ENCODE measurements at places on chromosomes 3 and 15.

DNA sequence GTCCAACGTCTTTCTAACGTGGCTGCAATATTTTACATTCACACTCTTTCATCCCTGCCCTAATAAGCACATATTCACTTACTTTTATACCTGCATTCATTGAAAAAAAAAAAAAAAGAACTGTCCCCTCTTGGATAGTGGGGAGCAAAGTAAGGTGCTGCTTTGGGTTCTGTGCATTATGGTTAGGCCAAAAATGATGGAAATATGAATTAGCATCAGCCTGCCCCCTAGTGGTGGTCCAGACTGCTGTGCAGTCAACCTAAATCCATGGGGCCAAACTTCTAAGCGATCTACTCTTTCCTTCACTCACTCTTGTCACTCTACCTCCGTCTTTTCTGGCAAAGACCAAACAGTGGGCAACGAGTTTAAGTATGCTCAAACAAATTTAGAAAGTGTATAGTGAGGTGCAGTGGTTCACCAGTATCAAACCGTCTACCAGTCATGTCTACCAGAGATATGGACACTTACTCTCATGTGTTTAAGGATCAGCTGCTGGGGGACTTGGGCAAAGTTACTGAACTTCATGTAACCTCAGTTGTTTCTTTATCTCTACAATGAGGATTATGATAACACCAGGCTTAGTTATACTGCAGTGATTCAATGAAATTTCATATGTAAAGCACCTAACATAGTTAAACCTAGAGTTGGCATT, 61.5 kb upstream of the GRM7 start:
- no peak for DNase-seq

DNA sequence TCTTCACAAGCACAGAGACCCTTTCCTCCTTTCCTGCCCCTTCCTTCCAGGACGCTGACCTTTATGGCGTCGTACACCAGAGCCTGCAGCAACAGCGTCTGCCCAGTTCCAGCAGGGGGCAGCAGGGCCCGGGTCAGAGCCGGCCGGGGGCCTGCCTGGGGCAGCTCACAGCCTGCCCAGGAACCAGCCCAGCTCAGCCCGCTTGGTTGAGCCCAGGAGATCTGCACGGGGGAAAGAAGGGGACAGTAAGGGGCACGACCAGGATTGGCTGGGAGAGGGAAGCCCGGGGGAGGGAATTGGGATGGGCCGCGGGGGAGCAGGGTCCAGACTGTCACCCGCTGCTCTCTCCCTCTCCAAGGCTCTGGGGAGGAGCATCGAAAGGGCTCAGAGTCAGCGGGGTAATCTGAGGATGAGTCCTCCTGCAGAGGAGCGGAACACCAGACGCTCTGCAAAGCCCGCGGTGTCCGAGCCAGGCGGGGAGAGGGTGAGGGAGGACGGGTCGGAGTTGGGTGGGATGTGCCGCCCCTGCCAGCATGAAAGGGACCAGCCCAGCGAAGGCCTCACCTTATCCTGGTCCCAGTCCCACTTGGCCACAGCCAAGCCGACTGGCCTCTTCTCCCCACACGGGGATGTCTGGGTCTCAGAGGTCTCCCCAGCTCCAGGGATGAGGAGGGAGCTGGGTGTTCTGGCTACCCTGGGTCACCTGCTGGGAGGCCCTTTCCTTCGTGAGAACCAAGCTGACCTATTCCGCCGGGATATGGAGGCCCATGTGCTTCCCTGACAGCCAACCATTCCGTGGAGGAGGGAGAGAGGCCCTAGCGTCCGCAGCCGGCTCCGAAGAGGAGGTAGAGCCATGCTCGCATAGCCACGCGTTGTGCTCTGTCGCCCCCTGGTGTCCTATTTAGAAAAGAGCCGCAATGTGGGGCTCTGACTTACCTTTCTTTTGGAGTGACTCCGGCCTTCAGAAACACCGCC, 7.4 kb upstream of the IGDCC3 start:
- DNase-seq: peak; percentile 74

DNA sequence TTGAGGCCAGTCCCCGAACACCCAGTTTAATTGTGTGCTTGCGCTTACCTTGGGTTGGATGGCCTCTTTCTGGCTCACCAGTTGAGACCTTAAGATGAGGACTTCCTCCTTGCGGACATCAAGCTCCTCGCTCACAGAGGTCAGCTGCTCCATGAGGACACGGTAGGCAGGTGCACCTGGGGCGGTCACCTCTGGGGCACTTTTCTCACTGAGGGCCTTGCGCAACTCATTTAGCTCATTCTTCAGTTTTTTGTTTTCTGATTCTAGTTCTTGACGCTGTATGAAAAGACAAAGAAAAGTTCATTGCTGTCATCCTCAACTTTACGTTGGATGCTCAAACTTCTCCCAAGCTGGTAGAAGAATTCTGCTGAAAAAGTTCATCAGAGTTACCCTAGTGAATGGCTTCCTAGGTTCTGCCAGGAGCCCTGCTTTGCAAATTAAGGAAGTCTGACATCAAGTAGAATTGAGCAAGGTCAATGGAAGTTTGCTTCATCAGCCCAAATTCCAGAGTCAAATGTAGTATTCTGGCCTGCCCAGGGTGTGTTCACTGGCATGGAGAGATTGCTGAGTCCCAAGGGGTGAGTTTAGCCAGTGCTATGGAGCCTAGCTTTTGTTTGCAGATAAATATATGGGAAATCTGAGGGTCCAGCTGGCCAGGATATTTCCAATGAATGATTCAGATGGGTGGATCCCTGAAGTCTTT, 55.8 kb upstream of the MYO5C start:
- no peak for DNase-seq

GRCh38 chr3:119891944-119892721, 110.2 kb downstream of the NR1I2 start:
- DNase-seq: peak; percentile 27

DNA sequence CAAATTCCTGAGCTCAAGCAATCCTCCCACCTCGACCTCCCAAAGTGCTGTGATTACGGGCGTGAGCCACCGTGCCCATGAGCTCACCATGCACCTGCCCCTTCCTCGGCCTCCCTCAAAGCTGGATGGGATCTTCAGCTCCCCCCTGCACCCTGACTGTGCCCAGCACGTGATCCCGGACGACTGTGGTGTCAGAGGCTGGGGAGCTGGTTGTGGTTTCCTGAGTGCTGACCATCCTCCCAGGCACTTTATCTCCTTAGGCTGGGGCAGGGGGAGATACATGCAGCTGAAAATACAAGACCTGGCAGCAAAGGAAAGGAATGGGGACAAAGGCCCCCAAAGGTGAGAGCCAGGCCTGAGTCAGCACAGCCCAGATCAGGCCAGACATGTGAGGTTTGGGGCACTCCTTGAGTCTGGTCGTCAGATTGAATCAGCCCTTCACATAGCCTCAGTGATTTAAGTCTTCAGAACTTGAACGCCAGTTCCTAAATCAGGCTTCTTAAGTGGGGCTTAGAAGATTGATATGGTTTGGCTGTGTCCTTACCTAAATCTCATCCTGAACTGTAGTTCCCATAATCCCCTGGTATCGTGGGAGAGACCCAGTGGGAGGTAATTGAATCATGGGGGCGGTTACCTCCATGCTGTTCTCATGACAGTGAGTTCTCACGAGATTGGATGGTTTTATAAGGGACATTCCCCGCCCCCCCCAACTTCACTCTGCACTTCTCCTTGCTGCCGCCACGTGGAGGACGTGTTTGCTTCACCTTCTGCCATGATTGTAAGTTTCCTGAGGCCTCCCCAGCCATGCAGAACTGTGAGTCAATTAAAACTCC, 35.8 kb downstream of the PRKCD start:
- peak; percentile 14 for DNase-seq

- DNase-seq: no peak
These were observed 85.1 kb downstream of the OXNAD1 start for GRCh38 chr3:16349986-16350596.

DNA sequence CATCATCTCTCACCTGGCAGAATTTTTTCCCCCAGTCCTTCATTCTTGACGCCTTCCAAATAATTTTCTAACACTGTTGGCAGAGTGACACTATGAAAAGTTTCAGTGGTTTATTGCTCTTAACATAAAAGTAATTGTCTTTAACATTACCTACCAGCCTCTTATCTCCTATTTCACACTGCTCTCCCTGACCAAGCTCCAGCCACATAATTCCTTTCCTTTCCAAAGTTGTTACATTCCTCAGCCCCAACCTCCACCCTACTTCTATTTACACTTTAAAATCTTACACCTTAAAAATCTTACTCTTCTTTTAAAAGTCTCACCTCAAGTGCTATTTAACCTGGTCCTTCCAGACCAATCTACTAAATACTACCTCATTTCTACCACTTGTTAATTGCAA, 2.8 kb downstream of the DPPA4 start:
- DNase-seq: no peak

- no peak for DNase-seq
These were observed 281.6 kb downstream of the MBNL1 start for GRCh38 chr3:152550284-152550683.

GRCh38 chr3:14368885-14369284, 33.5 kb upstream of the SLC6A6 start:
- DNase-seq: no peak

DNA sequence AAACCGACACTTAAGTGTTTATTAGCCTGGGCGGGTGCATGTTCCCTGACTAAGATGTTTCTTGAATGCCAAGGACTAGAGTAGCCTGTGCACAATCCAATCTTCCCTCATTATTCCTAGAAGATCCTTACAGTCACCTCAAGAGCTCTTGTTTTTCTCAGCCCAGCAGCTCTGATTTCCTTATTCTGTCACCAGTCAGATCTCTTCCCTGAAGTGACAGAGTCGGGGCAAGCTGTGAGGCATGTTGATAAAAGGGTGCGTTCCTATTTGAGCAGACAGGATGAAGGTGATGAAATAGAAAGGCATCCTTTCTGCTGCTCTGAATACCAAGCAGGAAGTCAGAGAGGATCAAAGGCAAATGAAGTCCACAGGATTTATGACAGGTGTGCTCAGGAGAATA, 125.6 kb upstream of the MCTP2 start:
- no peak for DNase-seq

- DNase-seq: no peak
These were observed 356.1 kb upstream of the ICE2 start for GRCh38 chr15:60835020-60835419.
